ENCODE measurements at places on chromosomes 16 and 17.

DNA sequence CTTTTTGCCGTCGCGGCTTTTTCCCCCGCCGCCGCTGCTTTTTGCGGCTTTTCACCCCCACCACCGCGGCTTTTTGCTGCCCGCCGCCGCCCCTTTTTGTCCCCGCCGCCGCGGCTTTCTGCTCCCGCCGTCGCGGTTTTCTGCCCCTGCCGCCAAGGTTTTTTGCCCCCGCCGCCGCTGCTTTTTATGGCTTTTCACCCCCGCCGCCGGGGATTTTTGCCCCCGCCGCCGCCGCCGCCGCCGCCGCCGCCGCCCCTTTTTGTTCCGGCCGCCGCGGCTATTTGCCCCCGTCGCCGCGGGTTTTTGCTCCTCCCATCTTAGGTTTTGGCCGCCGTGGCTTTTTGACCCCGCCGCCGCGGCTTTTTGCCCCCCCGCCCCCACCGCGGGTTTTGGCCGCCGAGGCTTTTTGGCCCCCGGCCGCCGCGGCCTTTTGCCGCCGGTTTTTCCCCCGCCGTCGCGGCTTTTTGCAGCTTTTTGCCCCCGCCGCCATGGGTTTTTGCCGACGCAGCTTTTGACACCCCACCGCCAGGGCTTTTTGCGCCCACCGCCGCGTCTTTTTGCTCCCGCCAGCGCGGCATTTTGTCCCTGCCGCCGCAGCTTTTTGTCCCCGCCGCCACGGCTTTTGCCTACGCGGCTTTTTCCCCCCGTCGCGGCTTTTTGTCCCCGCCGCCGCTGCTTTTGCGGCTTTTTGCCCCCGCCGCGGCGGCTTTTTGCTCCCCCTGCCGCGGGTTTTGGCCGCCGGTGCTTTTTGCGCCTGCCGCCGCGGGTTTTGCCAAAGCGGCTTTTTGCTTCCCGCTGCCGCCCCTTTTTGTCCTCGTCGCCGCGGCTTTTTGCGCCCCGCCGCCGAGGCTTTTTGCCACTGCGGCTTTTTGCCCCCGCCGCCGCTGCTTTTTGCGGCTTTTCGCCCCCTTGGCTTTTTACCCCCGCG is 519.4 kb upstream of the WSB1 start:
- peak; percentile 3 for DNase-seq

DNA sequence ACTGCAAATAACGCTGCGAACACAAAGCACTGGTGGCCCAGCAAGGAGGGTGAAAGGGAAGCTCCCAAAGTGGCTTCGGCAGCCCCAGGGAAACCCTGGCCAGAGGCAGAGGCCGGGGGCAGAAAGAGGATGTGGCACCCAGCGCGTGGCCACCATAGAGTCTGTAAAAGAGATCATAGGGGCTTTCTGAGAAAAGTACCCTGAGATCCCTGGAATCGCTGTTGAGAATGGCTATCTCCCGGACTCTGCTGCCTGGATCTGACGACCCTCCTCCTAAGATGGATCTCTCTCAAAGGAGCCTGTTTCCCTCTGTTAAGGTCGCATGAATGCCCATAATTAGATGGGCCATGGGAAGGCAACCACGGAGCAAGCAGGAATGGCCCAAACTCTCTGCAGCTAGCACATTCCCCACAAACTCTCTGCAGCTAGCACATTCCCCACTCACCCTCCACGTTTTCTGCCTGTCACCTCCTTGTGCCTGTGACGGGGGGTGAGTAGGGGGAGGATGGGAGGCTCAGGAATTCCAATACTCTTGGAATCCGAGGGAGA is 364.4 kb downstream of the XYLT1 start:
- DNase-seq = no peak

DNA sequence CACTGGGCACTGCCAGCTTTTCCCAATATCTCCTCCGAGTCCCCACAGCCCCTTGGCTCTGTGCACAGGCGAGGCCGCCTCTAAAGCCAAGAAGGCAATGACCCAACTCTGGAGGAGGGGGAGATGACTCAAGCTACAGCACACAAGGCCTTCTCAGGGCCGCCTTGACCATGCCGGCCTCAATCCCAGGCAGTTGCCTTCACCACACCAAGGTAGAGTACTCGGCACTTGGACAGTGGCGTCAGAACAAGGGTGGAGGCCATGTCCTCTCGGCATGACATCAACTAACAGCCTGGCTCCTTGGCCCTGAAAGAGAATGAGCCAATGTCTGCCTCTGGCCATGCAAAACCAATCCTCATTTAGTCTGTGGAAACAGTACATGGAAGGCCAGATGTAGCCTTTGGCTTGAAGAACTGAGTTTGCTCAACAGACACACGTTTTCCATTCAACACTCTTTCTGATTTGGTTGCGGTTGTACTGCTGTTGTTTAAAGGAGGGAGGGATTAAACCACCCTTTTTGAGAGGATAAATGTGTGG is 139.6 kb downstream of the XYLT1 start:
- no peak for DNase-seq

- DNase-seq = no peak
Observed at GRCh38 chr17:50194140-50194933, 7.1 kb downstream of the COL1A1 start.

DNA sequence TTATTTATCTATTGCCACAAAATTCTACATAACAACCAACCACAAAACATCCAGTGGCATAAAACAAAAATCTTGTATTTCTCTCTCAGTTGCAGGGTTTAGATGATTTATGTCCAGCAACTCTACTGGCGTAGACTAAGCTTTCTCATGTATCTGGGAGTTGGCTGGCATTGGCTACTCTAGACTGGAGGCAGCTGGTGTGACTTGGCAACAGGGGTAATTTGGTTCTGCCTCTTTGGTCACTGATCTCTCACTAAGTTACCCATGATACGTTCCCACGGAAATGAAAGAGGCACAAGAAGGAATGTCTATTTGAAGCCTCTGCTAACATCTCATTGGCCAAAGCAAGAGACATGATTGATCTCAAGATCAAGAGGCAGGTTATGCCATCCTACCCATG is 144.0 kb downstream of the HS3ST3B1 start:
- DNase-seq = no peak

- no peak for DNase-seq
Observed at GRCh38 chr17:12732366-12732765, 56.9 kb upstream of the ARHGAP44 start.

DNA sequence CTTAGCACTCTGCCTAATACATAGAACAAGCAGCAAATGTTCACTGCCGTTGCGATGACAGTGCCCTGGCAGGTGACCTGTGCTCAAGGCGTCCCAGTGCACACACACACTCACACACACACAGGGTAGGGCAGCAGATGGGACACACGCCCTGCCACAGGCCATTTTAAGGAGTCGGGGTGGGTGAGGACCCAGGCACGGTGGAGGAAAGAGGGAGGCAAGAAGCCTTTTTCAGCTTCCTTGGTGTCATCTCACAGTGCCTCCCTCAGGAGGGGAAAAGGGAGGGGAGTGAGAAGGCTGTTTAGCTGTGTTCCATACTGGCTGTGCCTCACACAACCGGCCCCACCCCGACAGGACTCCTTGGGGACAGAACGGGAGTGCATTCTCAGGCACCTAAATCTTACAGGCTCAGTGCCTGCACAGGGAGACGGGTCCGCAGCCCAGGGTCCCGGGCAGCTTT is 1.5 kb downstream of the PITPNM3 start:
- no peak for DNase-seq

- no peak for DNase-seq
Observed at GRCh38 chr16:89044418-89045180, 49.1 kb upstream of the ACSF3 start.

GRCh38 chr17:78314683-78315354 is 45.1 kb downstream of the SOCS3 start:
- DNase-seq = no peak

DNA sequence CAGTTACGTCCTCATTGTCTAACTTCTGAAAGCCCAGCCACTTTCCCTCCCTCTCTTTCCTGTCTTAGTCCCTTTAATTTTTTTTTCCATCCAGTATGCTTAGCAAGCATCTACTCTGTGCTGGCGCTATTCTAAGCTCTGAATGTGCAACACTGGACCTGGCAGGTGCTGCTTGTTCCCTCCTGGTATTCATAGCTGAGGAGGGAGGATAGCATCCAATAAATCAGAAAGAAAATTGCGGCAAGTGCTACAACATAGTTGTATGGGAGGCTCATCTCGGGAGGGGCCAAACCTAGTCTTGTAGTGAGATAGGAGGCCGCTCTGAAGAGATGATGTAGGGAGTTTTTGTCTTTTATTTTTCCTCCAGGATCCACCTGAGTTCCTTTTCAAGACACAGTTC is 457.3 kb upstream of the HSBP1 start:
- no peak for DNase-seq

- no peak for DNase-seq
Observed at GRCh38 chr17:75697651-75698291, 23.5 kb upstream of the ITGB4 start.

GRCh38 chr16:27107185-27107592 is 40.5 kb downstream of the C16orf82 start:
- no peak for DNase-seq

DNA sequence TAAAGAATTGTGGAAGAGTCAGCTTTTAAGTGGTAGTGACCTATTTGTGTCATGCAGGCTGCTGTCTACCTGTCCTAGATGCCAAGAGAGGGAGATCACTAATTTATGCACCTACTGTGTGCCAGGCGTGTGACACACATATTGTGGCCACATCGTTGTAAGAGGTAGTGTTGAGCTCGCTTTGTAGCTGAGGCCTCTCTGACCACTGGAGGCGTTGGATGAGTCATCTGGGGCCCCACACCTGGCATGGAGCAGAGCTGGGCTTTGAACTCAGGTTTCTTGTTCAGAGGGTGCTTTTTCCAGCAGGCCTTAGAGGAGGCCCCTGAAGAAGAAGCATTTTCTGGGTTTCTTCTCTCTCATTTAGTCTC is 52.3 kb upstream of the LGALS9 start:
- DNase-seq = no peak
